Skin of body (tissue), 3 donors: ENCODE measurements at places on chromosomes 2 and 18. TPM values are rescaled to one million over a fixed set of nuclear protein-coding genes. Genes with fewer than 3 reads are reported as not detected.

ADAM23 gene
- 3.1 TPM for total RNA-seq

HAAO gene
- total RNA-seq, result 7.0 TPM

HDLBP gene
- total RNA-seq, result 504 TPM

GRCh38 chr2:64987956-64988419 is 1.2 kb upstream of the SLC1A4 start:
- no peak for DNase-seq

DNA sequence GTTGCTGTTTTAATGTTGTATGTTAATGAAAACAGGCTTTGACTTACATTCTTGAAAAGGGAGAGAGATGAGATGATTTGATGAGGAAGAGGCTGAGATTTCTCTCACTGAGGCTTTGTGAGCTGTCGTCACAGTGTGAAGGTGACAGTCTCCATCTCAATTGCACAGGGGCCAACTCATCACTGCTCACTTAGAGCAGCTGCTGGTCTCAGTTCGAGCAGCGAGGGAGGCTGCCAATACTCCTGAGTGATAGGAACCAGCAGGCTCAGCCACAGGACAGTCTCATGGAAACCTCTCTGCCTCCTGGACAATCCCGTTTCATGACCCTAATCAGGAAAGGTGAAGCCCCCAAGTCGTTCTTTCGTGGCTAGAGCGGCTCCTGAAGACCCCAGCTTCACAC is 170.7 kb upstream of the SOX11 start:
- DNase-seq, result no peak

DNA sequence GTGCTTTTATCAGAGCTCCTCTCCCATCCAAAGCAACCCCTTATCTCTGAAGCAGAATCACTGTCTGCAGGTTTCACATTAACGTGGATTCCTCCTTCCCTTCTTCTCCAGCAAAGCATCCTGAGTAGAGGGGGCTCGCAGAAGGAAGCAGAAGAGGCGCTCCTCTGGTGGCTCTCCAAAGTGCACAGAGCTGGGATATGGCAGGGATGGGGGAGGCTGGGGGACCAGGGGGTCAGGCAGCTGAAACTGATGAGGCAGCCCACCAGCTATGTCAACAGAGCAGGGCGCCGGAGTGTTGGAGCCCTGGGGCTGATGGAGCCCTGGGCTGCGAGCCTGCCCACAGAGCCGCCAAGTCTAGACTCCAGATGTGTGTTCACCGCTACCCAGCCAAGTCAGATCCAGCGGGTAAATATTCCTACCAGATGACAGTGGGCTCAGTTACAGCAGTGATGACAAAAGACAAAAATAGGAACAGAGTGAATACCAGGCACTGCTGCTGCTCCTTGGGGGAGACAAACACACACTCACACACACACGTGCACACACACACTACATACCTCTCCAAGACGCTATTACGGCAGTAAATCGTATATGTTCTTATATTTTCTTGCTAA is 678.3 kb upstream of the ID2 start:
- DNase-seq, result peak; percentile 95

DNA sequence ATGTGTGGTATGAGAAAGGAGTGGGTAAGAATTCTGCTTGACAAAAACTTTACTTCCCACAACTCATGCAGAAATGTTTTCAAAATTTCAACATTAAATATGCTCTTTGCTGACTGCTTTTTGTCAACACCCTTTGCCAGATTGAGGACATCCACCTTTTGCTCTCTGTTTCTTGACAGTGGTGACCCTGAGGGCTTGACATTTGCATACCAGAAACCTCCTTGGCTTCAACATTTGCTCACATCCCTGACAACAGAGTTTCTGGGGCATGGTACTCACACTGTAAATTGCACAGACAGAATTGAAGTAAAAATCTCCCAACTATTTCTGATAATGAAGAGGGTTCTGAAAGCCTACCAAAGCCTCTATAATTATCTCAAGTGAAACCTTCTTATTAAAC is 95.7 kb downstream of the RND3 start:
- no peak for DNase-seq

- DNase-seq, result no peak
These were observed 7.4 kb upstream of the VRK2 start for GRCh38 chr2:58039170-58039611.

DNA sequence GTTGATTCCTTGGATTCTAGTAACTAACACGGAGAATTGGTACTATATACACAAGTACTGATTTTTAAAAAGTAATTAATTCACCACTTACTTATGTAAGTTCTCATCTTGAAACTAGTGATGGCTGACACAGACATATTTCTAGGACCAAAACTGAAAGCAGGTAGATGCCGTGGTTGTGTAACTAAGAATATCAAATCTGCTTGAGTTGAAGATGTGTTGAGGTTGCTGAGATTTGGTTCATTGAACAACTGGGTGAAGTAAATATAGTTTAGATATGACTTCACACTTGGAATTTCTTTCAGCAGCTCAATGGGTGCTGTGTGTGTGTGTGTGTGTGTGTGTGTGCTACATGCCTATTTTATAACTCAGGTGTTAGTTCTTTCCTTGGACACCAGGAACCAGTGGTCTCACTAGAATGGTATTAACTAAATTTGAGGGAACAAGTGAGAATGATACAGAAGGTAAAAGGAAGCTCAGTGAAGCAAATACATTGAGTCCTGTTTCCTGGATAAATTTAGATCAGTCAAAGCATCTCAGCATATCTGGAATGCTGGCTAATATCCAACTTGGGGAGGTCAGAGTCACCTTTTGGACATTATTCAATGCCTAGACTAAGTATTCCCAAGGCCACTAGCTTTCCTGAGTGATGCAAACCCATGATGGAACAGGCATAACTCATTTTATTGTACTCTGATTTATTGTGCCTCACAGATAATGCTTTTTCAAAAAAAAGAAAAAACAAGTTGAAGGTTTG is 110.7 kb upstream of the ZEB2 start:
- no peak for DNase-seq

DNA sequence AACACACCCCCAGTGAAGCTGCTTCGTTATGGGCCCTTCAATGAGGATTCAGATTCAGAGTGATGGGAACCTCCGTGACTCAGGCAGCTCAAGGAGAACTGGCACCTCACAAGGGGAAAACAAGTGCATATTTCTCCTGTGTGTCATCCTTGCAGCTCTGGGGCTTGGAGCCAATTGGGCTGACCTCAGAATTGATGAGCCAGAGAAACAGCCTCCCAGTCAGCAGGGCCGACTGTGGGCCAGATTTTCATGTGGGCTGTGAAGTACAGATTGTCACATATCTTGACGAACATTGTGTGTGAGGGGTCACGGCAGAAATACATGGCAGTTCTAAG is 189.6 kb upstream of the SP5 start:
- peak; percentile 69 for DNase-seq

GRCh38 chr2:129813404-129813803 is 166.1 kb upstream of the RAB6C start:
- DNase-seq, result no peak

GRCh38 chr2:210363876-210364275 is 48.9 kb upstream of the MYL1 start:
- DNase-seq, result no peak
